ENCODE measurements at places on chromosomes 5 and 9.

GRCh38 chr5:139698490-139699146 is 50.5 kb downstream of the CXXC5 start:
- peak; percentile 67 for DNase-seq

- no peak for DNase-seq
Measured at GRCh38 chr9:556199-556598, 285.3 kb upstream of the DMRT1 start.

GRCh38 chr5:40762705-40763104 is 6.9 kb upstream of the TTC33 start:
- no peak for DNase-seq

- no peak for DNase-seq
Measured at GRCh38 chr5:83559118-83559785, 87.7 kb downstream of the VCAN start.

GRCh38 chr5:163260961-163261360 is 176.4 kb upstream of the CCNG1 start:
- DNase-seq = no peak

- DNase-seq = no peak
Measured at GRCh38 chr9:132062806-132063205, 16.9 kb downstream of the MED27 start.

DNA sequence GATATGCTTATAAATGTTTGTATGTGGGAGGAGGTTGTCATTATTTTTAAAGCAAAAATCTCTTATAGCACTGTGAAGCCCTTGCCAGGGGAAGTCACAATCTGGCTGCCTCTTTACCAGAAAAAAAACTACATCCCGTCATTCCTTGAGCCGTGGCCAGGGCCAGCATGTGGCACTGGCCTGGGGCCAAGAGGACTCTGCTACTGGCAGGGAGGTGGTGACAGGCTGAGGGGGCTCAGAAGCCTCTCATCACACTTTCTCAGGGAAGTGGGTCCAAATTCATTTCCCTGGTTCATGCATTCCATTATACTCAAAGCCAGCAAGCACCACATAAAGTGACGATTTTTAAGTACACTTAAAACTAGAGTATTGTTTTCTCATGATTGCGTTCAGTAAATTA is 457.3 kb downstream of the ZNF608 start:
- DNase-seq = peak; percentile 48

DNA sequence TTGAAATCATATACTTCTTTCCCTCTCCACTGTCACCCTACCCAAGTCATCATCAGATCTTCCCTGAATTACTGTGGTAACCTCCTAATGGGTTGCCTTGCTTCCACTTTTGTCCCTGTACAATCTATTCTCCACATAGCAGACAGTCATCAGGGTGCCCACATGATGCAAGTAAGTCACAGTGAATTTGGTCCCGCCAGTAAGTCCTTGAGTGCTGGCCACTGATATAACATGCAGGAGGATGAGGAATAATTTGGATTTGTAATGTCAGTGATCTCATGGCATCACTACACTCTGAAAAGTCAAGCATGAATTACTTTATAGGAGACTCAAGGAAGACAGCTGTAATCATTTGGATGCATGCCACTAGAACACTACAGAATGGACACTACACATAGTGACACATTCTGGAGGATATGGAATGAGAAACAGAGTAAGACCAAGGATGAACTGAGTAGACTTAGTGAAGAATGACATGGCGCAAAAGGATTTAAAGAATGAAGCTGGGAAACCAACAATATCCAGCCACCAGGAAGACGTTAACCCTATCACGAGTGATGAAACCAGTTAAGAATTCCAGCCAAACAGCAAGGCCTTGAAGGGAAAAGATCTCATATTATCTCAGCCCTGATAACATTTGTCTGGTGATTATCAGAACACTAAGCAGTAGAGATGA is 28.6 kb downstream of the MARCHF3 start:
- no peak for DNase-seq

DNA sequence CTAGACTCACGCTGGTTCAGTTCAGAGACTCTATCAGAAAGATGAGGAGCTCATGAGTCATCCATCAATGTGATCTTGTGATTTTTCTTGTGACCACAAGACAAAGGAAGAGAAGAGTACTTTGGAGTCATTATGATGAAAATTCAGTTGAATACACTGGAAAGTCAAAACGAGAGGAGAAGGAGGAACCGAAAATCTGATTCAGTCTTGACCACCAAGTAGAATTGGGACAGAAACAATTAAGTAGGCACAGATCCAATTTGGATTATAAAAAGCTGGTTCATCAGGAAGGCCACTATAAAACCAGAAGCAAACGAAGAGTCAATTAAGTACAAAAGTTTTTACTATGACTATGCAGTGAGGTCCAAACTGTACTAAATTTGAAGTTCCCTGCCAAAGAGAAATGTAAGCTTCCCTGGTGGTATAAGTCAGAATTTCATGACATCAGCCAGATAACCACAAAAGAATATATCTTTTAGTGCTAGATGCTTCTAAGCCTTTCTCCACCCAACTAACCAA is 90.9 kb downstream of the THBS4 start:
- no peak for DNase-seq

All from anterior cingulate cortex (tissue), 58 donors.